Cortex of kidney (tissue), 1 donor: ENCODE measurements at places on chromosomes 12 and 14.

DNA sequence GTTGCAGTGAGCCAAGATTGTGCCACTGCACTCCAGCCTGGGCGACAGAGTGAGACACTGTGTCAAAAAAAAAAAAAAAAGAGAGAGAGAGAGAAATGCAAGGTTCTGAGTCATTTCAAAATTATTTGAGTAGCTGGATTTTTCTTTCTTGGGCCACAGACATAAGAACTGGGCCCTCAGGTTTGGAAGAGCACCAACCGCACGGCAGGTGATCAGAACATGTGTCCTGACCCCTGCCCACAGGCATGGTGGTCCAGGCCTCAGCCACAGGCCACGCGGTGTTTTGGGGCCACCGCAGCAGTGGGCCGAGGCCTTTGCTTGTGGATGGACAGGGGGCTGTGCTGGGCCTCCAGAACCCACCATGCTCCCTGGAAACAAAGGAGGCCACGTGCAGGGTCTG is 126.7 kb downstream of the CALM1 start:
- DNase-seq = no peak

GRCh38 chr14:100652744-100653143 is 65.5 kb upstream of the BEGAIN start:
- no peak for DNase-seq

GRCh38 chr12:25115677-25116076 is 79.3 kb downstream of the DNAI7 start:
- DNase-seq = no peak

DNA sequence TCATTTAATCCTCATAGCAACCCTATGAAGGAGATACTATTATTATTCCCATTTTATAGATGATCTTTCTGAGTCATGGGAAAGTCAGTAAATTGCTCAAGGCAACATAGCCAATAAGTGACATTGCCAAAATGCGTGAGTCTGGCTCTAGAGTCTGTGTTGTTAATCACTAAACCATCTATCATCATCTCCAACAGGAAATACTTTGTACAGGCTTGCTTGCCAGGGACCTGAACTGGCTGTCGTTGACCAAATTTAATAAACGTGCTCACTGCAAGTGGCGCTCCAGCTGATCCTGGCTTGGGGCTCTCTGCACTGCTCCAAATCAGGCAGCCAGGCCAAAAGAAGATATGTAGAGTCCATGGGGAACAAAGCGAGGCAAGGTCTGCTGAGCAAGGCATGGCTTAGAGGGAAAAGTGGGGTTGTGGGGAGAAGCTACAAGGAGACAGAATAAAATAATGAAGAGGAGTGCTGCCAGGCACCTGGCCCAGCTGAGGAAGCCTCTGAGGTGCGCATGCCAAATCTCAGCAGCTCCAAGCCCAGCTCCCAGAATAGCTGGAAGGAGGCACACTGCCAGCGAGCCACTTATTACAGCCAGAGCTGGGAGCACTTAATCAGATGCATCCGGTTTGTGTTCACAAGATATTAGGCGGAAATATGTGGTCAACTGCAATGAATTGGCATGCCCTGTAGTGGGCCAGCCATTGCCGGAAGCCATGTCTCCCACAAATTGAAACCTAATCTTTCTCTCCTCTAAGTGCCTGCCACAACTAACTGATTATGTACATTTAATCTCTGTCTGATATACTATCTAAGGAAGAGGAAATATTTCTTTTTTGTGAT is 43.3 kb upstream of the PTPRO start:
- DNase-seq = no peak

GRCh38 chr14:61288228-61288627 is 7.1 kb upstream of the TMEM30B start:
- DNase-seq = no peak

DNA sequence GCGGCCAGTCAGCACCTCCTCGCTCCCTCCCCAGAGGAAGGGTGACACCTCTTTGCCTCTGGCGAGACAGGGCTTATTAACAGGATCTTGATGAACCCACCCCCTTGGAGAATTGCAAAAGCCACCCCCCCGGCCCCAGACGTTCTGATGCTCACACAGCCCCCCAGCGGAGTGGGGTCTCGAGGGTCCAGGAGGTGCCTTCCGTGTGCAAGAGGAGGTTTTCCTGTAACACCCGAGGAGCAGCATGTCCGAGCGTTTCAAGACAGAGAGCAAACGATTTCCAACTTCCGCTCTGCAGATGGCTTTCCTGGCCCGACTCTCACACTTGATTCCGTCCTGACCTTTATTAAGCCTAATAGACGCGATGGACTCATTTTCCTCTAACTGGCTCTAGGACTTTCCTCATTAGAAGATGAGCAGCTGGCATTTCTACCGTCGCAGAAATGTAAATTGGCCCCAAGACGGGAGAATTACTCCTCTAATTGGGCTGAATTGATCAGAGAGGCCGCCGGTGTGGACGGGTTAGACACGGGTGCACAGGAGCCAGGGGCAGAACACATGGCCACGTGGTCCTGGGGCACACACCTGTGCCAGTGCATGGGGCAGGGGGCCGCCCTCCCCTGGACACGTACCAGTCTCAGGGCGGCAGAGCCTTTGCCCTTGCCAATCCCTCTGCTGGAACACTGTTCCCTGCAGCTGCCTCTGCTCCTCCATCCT is 84.4 kb downstream of the NOC4L start:
- DNase-seq = no peak

- DNase-seq = no peak
Observed at GRCh38 chr12:1481326-1481725, 113.1 kb downstream of the FBXL14 start.

- no peak for DNase-seq
Observed at GRCh38 chr12:127363392-127363791, 903.6 kb upstream of the TMEM132C start.

DNA sequence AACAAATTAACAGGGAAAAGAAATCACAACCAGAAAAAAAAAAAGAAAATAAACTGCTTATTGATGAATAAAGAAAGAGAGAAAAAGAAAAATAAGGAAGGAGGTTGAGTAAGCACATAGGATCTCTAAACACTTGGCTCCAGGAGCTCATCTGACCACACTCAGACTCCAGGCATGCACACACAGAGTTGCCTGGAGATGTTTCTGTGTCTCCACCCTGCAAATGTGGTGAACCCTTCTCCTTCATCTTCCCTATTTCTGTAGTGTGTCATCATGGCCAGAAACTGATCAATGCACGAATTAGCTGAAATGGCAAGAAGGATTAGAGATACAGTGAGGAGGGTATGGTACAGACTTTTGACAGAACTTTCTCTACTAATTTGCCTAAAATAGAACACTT is 20.2 kb downstream of the OR4N2 start:
- no peak for DNase-seq

GRCh38 chr12:79414252-79414651 is 276.5 kb downstream of the PAWR start:
- no peak for DNase-seq

DNA sequence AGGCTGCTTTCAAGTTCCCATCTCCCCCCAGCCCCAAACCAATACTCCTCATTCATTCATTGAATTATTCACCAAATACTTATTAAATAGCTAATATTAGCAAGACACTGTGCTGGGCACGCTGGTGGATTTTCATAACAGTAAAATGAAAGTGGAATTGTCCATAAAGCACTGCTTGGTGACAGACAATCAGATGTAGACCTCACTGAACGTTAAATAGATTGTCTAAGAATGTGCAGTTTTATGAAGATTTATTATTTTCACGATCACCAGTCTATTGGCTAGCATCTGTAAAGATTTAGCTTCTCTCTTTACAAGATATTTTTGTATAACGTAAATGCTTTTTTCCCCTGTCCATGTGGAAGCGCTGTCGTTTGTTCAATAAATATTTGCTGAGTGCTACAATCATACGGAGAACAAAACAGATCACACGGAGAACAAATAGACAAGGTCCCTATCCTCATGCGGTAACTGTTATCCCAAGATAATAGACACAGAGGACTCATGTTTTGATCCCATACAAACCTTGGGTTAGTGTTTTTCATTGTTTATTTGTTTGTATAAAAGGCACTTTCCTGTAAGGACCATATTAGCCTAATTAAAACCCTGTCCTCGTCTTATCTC is 397.6 kb downstream of the BCAT1 start:
- no peak for DNase-seq

DNA sequence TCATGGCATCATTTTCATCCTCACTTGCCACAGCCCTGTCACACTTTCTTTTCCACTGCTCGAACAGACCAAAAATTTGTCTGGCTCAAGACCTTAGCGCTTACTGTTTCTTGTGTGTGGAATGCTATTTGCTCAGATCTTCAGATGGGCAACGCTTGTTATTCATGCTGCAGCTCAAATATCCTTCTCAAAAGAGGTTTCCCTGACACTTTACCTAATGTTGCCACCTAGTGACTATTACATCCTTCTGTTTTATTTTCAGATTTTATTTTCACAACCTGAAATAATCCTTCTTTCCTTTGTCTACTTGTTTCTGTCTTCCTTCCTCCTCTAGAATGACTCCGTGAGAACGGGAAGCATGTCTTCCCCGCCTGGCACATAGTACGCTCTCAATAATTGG is 5.6 kb downstream of the FBXO33 start:
- DNase-seq = no peak

DNA sequence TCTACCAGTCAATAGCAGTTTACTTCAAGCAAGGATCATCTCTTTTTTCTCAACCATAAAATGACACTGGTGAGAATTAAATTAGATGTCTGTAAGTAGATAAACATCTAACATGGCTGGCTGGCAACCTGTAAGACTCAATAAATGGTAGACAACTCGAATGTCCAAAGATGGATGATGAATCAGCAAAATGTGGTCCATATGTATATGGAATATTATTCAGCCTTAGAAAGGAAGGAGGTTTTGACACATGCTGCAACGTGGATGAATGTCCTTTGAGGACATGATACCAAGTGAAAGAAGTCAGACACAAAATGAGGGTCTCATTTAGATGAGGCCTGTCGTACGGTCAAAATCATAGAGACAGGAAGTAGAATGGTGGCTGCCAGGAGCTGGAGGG is 46.2 kb downstream of the SPRING1 start:
- no peak for DNase-seq

DNA sequence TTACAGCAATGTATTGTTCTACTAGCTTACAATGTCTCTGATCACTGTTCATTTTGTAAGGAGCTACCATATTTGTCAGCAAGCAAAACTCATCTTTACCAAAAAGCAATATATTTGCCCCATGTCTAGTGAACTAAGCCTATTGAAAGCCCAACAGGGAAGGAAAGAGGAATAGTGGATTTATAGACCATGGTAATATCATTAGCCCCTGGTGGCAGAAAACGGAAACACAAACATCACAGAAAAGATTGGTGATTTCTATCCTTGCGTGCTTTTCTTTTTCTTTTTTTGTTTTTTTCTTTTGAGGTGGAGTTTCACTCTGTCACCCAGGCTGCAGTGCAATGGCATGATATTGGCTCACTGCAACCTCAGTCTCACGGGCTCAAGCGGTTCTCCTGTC is 1562.4 kb upstream of the TMEM132C start:
- no peak for DNase-seq

DNA sequence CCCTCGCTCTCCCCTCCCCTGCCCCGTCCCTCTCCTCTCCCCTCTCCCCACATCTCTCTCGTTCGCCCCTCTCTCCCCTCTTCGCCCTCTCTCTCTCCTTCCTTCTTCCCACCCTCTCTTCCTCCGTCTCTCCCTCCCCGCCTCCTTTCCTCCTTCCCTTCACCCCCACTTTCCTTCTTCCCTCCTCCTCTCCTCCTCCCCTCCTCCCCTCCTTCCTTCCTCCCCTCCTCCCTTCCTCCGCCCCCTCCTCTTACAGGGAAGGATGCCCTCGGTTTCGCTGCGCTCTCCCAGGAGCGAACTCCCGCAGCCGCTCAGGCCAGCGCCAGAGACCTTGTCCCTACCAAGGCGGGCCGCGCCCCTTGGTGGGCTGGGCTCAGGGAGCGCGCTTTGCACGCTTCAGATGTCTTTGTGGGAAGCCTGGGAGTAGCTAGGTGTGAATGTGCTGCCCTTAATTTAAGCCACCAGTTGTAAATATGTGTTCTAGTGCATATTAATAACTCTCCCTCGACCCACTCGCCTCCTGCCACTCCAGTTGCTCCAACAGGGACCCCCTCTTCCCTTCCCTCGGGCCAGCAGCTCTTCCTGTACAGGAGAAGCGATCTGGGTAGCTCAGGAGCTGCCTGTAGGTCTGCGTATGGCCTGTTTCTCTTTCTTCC is 13.3 kb upstream of the MAP3K9 start:
- DNase-seq = no peak

- no peak for DNase-seq
Observed at GRCh38 chr12:76646366-76646765, 86.8 kb upstream of the OSBPL8 start.

GRCh38 chr12:108886873-108887629 is 7.2 kb downstream of the DAO start:
- DNase-seq = no peak

DNA sequence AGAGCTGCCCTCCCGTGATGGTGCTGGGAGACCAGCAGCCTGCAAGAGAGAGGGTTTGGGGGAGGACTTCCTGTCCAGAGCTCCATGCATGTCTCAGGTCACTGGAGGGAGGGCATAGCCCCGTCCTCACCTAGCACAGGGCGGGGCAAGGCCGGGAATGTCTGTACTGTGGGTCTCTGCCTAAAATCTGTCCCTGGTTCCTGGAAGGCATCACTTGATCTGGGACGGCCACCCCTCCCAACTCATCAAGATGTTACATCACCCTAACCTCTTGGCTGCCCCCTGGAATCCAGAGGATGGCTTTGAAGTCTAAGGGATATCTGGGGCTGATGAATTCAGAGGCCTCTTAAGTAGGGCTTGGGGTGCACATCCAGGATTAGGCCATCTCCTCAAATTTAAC is 37.0 kb upstream of the MEG3 start:
- DNase-seq = no peak

DNA sequence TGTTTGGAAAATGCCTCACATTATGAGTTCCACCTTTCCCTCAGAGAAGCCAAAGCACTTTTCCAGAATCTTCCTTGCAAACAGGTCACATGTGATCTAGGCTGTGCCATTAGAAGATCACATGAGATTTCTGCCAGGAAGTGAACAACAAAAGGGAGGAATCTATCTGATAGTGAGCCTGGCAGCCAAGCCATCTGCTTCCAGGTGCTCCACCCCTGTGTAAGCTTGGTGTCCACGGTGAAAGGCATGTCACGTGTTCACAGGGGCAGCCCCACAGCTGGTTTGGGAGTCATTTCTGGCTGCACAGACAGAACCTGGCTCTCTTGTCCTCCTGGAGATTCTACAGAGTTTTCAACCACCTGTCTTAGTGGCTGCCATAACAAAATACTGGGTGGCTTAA is 3.5 kb upstream of the KSR2 start:
- DNase-seq = no peak

DNA sequence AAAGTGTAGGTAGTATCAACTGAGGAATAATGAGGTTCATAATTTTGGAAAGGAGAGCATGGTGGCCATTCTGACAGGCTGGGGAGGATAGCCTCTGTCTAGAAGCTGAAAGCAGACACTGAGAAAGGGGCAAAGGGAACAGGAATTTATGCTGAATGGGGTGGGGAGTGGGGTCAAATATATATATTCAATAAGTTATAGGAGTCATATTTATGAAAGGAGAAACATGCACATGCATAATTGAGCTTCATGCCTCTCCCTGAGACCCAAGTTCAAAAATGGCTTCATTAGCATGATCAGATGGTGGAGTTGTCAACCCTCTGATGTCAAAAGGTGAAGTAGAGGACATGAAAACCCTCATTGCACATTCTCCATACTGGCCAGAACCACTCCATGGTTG is 33.9 kb upstream of the ARID2 start:
- DNase-seq = no peak

GRCh38 chr12:59036973-59037762 is 116.9 kb upstream of the LRIG3 start:
- no peak for DNase-seq

- no peak for DNase-seq
Observed at GRCh38 chr12:108821407-108822397, 35.7 kb downstream of the SSH1 start.
